Articular chondrocyte of knee joint (primary cell): ENCODE measurements at places on chromosomes 6 and 20. TPM values are rescaled to one million over a fixed set of nuclear protein-coding genes. Genes with fewer than 3 reads are reported as not detected.

SLC2A10 gene
- 37.6 and 38.8 TPM in 2 replicates for total RNA-seq

ARHGAP18 gene
- total RNA-seq, result 5.5 and 13.5 TPM in 2 replicates

MOCS3 gene
- 7.7 and 8.0 TPM in 2 replicates for total RNA-seq

FLRT3 gene
- total RNA-seq, result 0.13 and 0.32 TPM in 2 replicates

TAGAP gene
- 0.11 TPM in 1 of 2 replicates, not detected in the other for total RNA-seq

THBD gene
- 1.2 and 1.6 TPM in 2 replicates for total RNA-seq

MAN1A1 gene
- total RNA-seq, result 131 and 141 TPM in 2 replicates

LY6G6D gene
- not detected in 2 replicates for total RNA-seq

BLCAP gene
- 30.2 and 33.7 TPM in 2 replicates for total RNA-seq

TBXT gene
- not detected in 2 replicates for total RNA-seq

MDC1 gene
- 6.8 and 8.4 TPM in 2 replicates for total RNA-seq

CYP24A1 gene
- 0.26 and 0.43 TPM in 2 replicates for total RNA-seq

PACSIN1 gene
- not detected in 2 replicates for total RNA-seq

CPNE5 gene
- 0.65 and 0.76 TPM in 2 replicates for total RNA-seq

HCRTR2 gene
- not detected in 2 replicates for total RNA-seq

CFAP206 gene
- total RNA-seq, result 1.2 and 2.5 TPM in 2 replicates

RCAN2 gene
- total RNA-seq, result 2.1 and 3.8 TPM in 2 replicates

SLC22A1 gene
- total RNA-seq, result 0.52 and 1.1 TPM in 2 replicates

GABRR2 gene
- total RNA-seq, result 0.13 and 0.32 TPM in 2 replicates

BPIFB4 gene
- not detected in 2 replicates for total RNA-seq

HLA-DPA1 gene
- 7.6 and 11.9 TPM in 2 replicates for total RNA-seq

SLC17A2 gene
- total RNA-seq, result not detected in 2 replicates

CST3 gene
- 111 and 120 TPM in 2 replicates for total RNA-seq

LY6G6F gene
- total RNA-seq, result not detected in 2 replicates

HLA-DQB2 gene
- not detected in 2 replicates for total RNA-seq

C6orf52 gene
- total RNA-seq, result 0.52 and 0.65 TPM in 2 replicates

FAM83D gene
- total RNA-seq, result 12.8 and 14.5 TPM in 2 replicates

UBR2 gene
- total RNA-seq, result 35.8 and 43.7 TPM in 2 replicates

SDC4 gene
- total RNA-seq, result 353 and 389 TPM in 2 replicates
